Prostate gland (tissue), 2 donors: ENCODE measurements at places on chromosomes 4 and X. TPM values are rescaled to one million over a fixed set of nuclear protein-coding genes. Genes with fewer than 3 reads are reported as not detected.

CSAG2 gene
- total RNA-seq = not detected

ANXA10 gene
- total RNA-seq = not detected

KLB gene
- total RNA-seq = 0.34 TPM

SPIN2B gene
- 10.6 TPM for total RNA-seq

MTCP1 gene
- 15.8 TPM for total RNA-seq

NXF2B gene
- total RNA-seq = not detected

PFKFB1 gene
- 0.23 TPM for total RNA-seq

CYLC1 gene
- 1.2 TPM for total RNA-seq

FDCSP gene
- total RNA-seq = not detected

ATP8A1 gene
- 18.6 TPM for total RNA-seq

ZFP42 gene
- total RNA-seq = not detected

PRAF2 gene
- total RNA-seq = 13.9 TPM

TASL gene
- 0.18 TPM for total RNA-seq
